ENCODE measurements at places on chromosomes 1 and 21. TPM values are rescaled to one million over a fixed set of nuclear protein-coding genes. Genes with fewer than 3 reads are reported as not detected.

DNA sequence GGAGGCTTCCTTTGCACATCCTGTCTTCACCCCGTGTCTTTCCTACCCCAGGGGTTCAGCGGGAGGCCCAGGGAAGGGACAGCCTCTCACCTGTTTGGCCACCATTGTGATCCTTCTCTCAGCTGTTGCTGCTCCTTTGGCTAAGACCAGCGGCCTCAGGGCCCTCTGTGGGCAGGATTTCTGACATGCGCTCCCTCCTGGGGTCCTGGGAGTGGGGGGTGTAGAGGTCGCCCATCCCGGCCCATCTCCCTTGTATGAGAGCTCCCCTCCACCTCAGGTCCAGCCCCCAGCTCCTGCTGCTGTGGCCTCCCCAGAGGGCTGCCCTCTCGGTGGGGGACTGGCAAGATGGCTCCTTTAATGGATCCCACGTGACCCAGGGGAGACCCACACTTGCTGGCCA, 120.5 kb downstream of the PRDM2 start:
- DNase-seq: no peak

DNA sequence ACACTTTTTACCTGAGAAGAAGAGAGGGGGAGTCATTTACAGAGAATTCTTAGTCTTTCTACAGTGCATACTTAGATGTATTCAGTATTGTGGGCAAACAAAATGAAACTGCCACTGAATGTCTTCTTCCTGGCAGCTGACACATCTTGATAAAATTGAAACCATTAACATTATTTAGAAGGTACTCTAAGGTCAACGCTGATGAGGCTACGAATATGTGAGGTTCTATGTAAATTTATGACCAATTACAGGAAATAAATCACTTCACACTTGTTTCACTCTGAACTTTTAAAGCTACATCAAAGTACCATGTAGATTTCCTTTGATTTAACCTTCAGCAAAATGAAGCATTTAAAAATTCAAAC, 51.3 kb upstream of the GFI1 start:
- DNase-seq: no peak

DNA sequence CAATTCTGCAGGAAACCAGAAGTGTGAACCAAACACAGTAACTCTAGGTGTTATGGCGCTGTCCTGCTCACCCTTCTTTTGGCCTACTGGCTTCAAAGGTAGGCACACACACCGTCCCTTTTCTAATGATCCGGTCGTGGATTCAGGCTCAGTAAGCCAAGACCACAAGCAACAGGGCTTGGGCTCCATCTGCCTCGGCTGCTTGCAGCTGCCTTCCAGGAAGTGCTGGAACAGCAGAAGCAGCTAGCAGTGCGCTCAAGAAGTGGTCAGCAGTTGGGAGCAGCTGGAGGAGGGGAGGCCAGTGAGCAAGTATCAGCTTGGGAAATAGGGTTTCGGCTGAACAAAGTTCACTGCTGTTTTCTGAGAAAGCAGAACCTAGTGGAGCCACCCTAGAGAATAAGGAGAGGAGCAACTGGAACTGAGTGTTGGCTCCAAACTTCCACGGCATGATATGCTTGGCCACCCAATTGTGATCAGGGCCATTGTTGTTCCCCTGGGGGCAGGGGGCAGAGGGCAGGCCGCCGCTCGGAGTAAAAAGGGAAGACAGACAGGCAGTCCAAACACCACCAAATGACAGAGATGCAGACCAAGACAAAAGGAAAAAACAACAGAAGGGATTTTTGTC, 173.4 kb downstream of the TOMM20 start:
- peak; percentile 73 for DNase-seq

DNA sequence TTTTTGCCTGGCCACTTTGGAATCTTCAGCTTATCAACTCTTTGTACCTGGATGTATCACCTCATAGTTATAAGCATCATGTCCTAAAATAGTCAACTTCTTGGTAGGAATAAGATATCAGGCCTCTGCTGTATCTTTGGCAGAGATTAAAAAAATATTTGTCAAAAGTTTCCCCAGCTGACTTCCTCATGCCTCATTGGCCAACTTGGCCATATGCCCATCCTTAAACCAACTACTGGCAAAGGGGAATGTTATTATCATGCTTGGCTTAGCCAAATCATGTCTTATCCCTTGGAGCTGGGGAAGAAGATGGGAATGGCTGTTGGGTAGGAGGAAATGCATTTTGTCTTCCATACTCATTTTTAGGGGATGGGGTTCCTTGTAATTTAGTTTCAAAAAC, 23.4 kb downstream of the NFASC start:
- DNase-seq: no peak

SLAMF8 gene
- 24.2 TPM for polyA plus RNA-seq

PPFIA4 gene
- 0.46 TPM for polyA plus RNA-seq

All from adrenal gland (tissue), 19 donors.